Stimulated activated CD4-positive, alpha-beta T cell treated with anti-CD3 and anti-CD28 coated beads, TNF-alpha, amount 100 ng/mL, for 4 hours (primary cell): ENCODE measurements at places on chromosomes 16 and 17.

GRCh38 chr17:19331134-19331533 lies 31.4 kb downstream of the B9D1 start:
- DNase-seq, result no peak

- no peak for DNase-seq
Measured at GRCh38 chr17:61143026-61143425, 256.6 kb upstream of the TBX2 start.

DNA sequence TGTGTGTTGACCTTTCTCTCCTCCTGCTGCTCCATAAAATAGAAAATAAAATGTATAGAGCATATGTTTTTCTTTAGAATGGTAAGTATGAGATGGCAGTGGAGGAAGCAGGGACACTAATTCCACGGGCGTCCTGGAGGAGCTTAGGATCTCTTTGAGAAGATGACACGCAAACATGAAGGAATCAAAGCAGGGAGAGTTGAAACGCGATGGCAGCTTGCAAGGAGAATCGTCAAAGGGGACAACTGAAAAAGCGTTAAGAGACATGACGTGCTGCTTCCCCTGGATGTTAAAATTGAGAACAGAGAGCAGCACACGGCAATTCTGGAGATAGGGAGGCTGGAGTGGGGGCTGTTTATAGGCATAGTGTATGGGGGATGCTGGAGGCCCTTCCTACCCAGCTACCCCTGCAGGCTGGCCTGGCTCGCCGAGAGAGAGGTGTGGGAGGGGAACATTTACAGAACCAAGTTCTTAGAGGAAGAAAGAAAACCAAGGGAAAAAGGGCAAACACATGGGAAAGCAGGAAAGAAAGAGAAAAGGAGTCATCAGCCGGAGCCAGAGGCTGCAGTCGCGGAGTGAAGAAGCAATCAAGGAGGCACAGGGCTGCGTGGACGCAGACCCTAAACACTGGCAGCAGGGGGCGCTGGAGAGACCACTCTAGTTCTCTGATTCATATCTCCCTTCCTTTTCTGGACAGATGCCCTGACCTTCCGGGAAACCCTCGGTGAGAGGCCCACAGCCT lies 55.8 kb downstream of the MYH13 start:
- DNase-seq, result no peak

- no peak for DNase-seq
Measured at GRCh38 chr17:77380395-77381184, 239.8 kb downstream of the SEC14L1 start.

DNA sequence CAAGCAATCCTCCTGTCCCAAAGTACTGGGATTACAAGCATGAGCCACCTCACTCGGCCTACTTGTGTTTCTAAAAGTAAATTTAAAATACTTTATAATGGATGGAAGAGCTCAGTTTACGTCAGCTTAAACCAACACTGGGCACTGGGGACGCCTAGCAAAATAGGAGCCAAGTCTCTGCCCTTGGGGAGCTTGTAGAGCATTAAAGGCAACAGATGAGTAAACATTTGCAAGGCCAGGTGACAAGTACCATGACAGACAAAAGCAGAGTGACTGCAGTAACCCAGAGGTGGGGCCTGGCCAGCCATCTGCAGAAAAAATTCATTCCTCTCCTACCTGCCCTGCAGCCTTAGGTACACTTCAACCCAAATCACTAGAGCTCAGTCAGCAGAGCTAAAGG lies 12.1 kb upstream of the NLK start:
- no peak for DNase-seq

DNA sequence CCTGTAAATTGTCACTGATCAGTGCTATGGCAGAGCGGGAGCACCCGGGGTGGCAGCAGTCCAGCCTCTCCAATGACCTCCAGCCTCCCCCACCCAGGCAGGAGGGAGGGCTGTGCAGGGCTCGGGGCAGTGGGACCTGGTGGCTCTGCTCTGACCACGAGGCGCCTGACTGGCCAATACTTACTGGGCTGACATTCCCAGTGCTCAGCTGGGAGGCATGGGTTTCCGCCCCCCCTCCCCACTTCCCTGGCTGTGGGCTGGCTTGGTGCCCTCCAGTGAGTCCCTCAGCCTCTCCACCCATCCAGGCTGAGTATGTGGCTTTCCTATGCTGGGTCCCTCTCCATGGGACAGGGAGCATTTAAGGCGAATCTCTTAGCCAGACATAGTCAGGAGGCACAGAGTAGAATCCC lies 2.7 kb downstream of the SOCS3 start:
- no peak for DNase-seq

- DNase-seq, result no peak
Measured at GRCh38 chr16:11498683-11499082, 88.0 kb downstream of the LITAF start.

GRCh38 chr16:89949121-89949742 lies 677 bp downstream of the DEF8 start:
- no peak for DNase-seq

- DNase-seq, result peak; percentile 50
Measured at GRCh38 chr17:82065638-82066303, at the start of gene DUS1L. DUS1L (minus strand) TSS chr17:82065804; CDS start chr17:82065059, 745 bp downstream.

GRCh38 chr17:5281814-5282641 lies at the start of gene RABEP1:
RABEP1 (plus strand) TSS chr17:5282284; CDS start chr17:5282487, 203 bp downstream.
- peak; percentile 94 for DNase-seq

DNA sequence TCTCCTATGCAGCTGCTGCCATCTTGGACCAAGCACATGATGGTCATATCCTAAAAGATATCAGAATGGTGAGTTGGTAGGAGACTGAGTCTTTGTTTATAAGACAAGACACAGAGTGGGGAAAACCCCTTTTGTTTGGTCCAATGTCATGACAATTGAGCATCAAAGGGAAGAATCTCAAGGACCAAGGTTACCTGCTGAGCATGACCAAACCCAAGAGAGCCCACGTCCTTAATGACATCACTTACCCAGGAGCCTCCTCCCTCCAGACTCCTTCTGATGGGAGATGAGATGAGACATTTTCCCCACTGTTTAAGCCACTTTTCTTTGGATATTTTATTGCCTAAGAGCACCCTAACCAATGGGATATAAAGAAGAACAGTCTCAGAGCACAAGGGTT lies 478.1 kb downstream of the NPIPA7 start:
- no peak for DNase-seq

GRCh38 chr16:49513040-49513439 lies 139.4 kb downstream of the C16orf78 start:
- DNase-seq, result no peak

DNA sequence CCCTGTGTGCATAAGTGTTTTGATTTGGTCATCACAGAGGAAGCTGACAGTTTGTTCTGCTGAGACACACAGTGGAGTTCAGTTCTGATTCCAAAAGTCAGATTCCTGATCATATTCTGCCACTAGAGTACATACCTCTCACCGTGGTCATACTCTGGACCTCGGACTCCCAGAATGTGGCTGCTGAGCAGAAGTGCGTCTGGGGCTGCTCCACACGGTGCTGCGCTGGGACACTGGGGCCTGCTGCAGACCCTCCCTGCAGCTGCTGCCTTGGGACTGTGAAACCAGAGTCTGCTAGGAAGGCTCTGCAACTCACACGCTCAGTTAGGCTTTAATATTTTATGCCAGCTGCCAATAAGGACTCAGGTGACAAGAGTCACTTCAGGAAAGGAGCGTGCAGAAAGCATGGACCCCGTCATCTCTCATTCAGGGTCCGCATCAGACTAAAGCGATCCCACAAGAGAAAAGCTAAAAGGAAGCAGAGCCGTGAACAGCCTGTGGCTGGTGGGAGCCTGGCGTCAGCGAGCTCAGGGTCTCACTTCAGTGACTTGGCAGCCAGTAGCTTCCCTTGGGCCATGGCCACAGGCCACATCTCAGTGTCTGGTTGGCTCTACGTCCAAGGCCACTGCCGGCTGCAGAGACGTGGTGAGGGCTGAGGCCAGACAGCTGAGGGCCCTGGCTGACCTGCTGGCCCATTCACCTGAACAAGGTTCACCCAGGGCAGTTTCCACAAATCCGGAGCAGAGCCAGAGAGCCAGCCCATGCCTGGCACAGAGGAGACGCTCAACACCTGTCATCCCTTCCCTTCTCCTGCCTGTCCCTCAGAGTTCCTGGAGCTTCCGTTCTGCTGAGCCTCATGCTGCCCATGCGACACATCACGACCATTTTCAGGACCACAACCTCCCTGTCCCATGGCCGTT lies 24.7 kb upstream of the KIFC3 start:
- no peak for DNase-seq

GRCh38 chr17:16882243-16882925 lies 89.5 kb downstream of the TNFRSF13B start:
- DNase-seq, result no peak

DNA sequence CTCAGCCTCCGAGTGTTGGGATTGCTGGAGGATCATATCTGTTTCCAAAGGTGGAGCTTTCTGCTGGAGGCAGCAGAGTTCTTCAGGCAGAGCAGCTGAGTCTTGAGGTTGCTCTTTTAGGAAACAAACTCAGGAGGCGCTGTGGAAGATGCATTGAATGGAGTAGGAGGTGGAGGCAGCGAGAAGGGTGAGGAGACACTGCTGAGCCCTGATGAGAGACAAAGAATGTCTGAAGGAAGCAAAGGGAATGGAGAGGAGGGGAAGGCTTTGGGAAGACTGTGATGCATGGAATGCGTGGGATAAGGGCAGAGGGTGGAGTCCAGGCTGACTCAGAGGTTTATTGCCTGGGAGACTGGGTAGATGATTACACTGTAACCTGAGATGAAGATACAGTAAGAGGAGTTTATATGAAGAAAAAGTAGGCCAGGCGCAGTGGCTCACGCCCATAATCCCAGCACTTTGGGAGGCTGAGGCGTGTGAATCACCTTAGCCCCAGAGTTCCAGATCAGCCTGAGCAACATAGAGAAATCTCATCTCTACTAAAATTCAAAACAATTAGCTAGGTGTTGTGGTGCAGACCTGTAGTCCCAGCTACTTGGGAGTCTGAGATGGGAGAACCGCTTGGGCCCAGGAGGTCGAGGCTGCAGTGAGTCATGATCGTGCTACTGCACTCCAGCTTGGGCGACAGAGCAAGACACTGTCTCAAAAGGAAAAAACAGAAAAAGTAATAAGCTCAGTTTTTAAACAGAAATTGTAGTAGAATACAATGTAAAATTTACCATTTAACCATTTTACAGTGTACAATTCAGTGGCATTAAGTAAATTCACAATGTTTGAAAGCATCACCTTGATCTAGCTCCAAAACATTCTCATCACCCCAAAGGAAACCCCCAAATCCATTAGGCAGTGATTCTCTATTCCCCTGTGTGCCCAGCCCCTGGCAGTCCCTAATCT lies 17.8 kb upstream of the TMEM219 start:
- no peak for DNase-seq

DNA sequence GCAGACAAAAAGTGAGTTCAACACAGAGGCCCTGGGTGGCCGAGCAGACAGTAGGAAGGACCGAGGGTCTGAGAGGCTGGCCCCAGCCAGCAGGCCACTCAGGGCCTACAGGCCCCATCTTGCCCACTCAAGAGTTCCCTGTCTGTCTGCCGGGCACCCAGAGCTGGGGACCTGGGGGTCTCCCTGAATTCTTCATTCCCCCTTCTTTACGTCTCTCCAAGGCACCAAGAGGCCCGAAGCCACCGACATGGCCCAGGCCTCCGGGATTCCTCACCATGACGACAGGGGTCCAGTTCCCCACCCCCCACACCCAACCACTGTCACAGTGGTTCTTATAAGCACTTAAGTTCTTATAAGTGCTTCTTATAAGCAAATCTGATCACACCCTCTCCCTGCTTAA lies 49.2 kb downstream of the NOS2 start:
- no peak for DNase-seq

DNA sequence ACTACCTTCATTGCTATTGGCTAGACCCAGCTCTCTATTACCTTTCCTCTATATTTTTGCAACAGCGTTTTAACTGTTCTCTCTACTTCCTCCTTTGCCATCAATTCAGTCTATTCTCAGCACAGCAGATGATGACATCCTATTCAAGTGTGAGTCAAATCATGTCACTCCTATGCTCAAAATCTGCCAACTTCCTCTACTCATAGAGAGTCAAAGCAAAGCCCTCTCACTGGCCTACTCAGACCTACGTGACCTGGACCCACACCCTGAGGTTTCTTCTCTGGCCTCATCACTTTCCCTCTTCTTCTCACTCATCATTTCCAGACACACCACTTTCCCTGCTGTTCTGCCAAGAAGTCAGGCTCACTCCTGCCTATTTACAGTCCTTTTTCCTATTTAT lies 289.0 kb upstream of the AXIN2 start:
- no peak for DNase-seq

- no peak for DNase-seq
Measured at GRCh38 chr17:12554251-12554650, 111.4 kb upstream of the MYOCD start.

GRCh38 chr16:5450409-5451104 lies 353.0 kb upstream of the EEF2KMT start:
- DNase-seq, result no peak

- DNase-seq, result no peak
Measured at GRCh38 chr17:737561-738113, 5.2 kb downstream of the TLCD3A start.

DNA sequence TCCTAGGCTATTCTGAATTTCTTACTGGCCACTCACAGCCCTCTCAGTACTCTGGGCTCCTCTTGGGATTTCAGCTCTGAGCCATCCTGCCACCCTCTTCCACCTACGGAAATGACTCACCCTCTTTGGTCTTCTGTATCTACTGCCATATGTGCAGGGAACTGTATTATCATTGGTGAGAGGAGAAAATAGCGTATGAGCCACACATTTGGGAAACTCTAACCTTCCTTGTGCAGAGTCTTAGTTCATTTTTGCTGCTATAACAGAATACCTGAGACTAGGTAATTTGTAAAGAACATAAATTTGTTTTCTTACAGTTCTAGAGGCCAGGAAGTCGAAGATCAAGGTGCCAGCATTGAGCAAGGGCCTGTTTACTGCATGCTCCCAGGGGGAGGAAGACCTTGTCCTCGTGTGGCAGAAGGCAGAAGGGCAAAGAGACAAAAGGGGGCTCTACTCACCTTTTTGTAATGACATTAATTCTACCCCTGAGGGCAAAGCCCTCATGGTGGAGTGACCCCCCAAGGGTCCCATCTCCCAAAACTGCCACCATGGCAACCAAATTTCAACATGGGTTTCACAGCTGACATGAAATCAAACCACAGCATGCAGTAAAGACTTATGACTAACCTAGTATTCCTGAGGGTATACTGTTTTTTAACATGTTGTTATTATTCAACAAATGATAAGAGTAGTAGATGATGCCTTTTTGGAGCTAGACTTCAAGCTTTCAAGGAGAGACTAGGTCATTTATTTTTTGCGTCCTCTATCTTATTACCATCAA lies 191.8 kb downstream of the PRKCA start:
- no peak for DNase-seq

DNA sequence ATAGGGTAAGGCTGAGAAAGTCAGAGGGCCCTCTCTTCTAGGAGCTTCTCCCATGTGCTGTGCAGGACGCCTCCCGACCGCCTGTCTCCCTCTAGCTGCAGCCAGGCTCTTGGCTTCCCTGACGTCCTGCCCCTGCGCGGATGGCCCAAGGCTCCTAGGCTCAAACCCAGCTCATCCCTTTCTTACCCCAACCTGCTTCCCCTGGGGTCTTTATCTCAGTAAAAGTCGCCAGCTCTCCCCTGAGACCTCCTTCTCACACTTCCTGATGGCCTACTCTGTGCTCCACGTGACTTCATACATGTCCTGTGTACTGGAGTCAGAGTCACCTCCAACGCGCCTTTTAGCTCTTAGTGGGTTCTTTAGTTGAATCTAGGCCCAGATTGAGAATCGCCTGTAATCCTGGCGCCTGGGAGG lies 1.1 kb upstream of the ZNF747 start:
- peak; percentile 55 for DNase-seq

- DNase-seq, result no peak
Measured at GRCh38 chr17:44065668-44066203, 735 bp downstream of the LSM12 start.

GRCh38 chr17:10613775-10614513 lies 43.2 kb downstream of the MYH3 start:
- no peak for DNase-seq

- no peak for DNase-seq
Measured at GRCh38 chr17:37708008-37708615, 36.7 kb downstream of the HNF1B start.
